ENCODE measurements at places on chromosomes 3 and 15. TPM values are rescaled to one million over a fixed set of nuclear protein-coding genes. Genes with fewer than 3 reads are reported as not detected.

- H3K4me1 ChIP-seq = peaks cover 28% of the 10 kb centered on the region
- DNase-seq = peak; percentile 33
- peak overlapping the region; percentile 20 for H3K27ac ChIP-seq
- no peaks in the 10 kb centered on the region for H3K27me3 ChIP-seq
- no peak overlapping the region for H3K4me3 ChIP-seq
- no peaks in the 10 kb centered on the region for H3K36me3 ChIP-seq
Measured at GRCh38 chr3:53821631-53822121, 24.5 kb downstream of the CHDH start.

- no peaks in the 10 kb centered on the region for H3K4me1 ChIP-seq
- DNase-seq = no peak
- H3K4me3 ChIP-seq = no peak overlapping the region
- no peaks in the 10 kb centered on the region for H3K27me3 ChIP-seq
- peaks cover 3% of the 10 kb centered on the region for H3K36me3 ChIP-seq
- no peak overlapping the region for H3K27ac ChIP-seq
Measured at GRCh38 chr3:186536883-186537844, 7.0 kb downstream of the CRYGS start.

DNA sequence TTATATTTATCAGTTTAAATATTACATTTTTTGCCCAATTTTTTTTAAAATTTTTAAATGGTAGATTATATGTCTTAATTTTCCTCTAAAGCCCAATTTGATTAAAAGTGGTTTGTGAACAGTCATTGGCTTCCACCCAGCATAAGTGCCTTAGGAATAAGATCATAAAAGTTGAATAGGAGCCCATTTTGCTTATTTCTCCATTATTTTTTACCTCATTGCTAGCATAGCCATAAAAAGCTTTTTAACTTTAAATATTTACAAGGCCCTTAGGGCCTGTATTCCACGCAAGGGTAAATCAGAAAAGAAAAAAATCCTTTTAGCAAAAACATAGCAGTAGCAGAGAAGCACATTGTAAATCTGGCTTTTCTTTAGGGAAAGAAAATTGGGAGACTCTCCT, 9.0 kb downstream of the TTC14 start:
- H3K4me3 ChIP-seq = no peak overlapping the region
- no peaks in the 10 kb centered on the region for H3K4me1 ChIP-seq
- H3K27ac ChIP-seq = no peak overlapping the region
- DNase-seq = no peak
- H3K36me3 ChIP-seq = peaks cover 24% of the 10 kb centered on the region
- no peaks in the 10 kb centered on the region for H3K27me3 ChIP-seq

The GOLGA6L4 gene
- total RNA-seq = 0.66 TPM

- H3K27me3 ChIP-seq = peaks cover 11% of the 10 kb centered on the region
- peaks cover 10% of the 10 kb centered on the region for H3K4me1 ChIP-seq
- DNase-seq = no peak
- no peaks in the 10 kb centered on the region for H3K36me3 ChIP-seq
Measured at GRCh38 chr15:66897971-66898370, 167.4 kb upstream of the SMAD3 start.

Measured in muscle of leg (tissue), 16 donors.